GM13976 (cell line): ENCODE measurements at places on chromosomes 5 and 9.
A peak's percentile ranks its signal among the peaks of the same experiment; 100 is the strongest.

DNA sequence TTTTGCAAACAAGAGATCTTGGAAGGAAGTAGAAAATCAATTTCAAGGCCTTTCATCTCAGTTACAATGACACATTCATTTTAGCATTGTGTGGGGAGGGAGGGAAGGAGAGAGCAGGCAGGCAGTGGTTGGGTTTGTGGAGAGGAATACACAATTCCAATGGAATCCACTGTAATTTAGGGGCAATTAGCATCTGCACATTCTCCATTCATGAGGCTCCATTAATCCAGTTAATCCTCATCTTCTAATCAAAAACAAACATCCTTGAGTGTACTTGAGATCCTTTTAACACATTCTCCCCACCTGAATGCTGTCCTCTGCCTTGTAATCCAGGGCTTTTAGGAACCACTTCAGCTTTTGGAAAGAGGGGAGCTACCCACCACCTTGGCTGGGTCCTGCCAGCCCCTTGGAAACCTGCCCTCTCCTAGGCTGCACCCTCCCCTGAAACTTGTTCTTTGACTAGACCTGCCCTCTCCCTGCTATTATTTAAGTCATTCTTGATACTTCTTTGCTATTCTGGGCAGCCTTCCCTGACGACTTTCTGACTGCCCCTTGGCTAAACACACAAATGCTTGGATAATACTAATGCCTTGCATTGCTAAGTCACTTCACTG, 271.2 kb downstream of the SLIT3 start:
- no peak for DNase-seq

DNA sequence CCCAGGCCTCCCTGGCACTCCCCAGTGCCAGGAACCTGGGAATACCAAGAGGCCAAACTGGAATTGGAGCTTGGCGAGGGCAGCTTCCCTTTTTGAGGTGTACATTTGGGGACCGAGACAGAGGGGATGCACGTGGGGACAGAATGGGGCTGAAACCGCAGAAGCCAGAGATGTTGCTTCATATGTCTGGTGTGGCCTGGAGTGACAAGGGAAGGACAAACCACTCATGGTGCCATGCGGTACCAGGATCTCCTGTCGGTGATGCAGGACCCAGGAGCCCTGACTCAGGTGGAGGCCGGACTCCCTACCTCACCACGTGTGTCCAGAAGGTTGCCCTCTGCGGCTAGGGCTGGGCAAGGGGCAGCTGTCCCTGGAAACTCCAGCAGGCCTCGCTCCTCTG, 4.0 kb upstream of the CSF2 start:
- peak; percentile 10 for DNase-seq

GRCh38 chr9:4558371-4558998, 68.2 kb downstream of the SLC1A1 start:
- no peak for DNase-seq

GRCh38 chr5:91293131-91293530, 90.0 kb downstream of the ARRDC3 start:
- DNase-seq = no peak

GRCh38 chr5:8756498-8757084, 789.3 kb downstream of the SEMA5A start:
- peak; percentile 15 for DNase-seq

DNA sequence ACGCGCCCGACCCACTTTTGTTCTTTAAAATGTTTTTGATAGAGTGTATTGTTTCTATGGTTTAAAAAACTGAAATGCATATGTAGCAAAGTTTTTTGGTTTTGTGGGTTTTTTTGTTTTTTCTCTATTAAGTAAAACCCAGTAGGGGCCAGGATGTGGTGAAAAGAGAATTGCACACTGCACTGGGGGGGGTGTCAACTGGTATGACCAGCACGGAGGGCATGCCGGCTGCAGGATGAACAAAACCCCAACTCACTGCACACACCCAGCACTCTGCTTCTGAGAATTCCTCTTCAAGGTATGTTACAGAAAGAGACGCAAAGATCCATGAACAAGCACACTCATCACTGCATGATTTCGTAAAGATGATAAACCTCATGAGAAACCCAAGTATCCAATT, 75.0 kb downstream of the STK10 start:
- no peak for DNase-seq

DNA sequence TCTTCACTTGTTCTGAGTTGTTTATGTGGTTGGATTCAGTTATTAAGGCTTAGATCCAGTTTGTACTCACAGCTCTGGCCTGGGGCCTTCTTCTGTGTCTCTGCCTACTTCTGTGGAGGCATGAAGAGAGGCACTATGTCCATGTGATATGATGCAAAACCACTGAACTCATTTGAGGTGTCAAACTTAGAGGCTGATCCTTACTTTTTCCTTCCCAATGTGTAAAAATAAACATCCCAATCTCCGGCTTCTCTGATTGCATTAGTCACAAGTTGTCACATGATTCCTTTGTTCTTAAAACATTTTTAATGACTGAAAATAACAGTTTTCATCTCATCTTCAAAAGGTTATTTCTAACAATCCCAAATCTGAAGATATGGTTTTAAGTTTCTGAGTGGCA, 276.0 kb upstream of the RGMB start:
- no peak for DNase-seq

- DNase-seq = no peak
Measured at GRCh38 chr5:7827610-7828009, 23.3 kb downstream of the CFAP90 start.

DNA sequence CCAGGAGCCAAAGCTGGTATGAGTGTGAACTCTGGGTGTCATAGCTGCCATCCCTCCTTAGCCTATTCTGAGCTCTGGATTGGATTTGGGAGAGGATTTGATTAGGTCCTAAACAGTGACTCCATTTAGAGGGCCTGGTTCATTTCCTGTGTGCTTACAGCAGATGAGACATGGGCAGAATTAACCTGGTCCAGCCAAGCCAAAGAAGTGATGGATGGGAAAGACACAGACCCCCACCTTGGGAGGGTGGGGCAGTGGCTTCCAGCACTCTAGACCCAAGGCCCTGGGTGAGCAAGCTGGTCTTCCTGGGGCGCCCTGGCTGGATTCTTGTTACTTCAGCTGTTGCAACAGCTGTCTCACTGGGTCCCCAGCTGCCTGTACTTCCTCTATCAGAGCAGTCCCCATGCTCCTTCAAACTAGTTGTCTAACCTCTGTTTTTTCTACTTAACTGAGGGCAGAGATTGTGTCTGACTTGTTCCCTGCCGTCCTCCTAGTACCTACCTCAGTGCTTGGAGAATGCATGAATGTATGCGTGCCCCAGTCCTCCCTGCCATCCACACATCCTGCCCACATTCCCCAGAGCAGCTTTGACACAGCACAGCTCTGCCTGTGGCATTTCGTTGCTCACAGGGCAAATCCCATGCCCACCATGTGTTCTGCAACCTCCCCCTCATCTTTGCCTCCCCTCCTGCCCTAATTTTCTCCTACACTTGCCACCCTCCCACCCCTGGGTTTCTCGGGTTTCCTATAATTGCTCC, 115.9 kb downstream of the RGS3 start:
- no peak for DNase-seq

DNA sequence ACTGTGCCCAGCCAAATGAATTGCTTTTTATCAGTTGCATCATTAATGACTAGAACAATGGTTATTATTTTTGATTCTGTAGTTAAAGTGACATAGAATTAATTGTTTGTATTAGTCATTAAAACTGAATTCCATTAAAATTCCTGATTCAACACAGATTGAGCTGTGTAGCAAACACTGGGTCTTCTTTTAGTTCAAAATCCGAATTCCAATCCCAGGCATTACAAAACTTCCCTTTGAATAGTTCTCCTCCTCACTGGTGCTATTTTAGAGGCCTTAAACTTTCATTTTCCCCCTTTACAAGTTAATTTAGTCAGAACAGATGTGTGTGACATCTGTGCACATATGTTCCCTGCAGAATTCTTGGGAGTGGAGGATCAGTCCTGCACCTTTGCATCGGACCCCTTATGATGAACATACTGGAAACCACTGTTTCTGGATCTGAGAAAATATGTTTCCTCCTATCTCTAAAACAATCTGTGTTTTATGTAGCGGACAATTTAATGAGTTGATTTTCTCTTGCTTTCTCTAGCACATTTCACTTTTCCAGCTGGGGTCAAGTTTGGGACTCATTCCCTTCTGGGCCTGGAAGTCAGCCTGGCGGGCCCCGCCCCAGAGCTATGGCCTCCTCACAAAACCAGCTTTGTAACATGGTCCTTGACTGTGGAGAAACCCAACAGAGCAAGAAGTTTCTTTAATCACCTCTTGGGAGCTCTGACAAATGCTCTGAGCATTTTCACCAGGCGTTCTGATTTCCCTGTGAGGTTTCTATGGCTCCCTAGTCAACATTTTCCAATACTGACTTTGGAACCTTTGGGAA, 87.9 kb upstream of the MAMDC2 start:
- DNase-seq = no peak

DNA sequence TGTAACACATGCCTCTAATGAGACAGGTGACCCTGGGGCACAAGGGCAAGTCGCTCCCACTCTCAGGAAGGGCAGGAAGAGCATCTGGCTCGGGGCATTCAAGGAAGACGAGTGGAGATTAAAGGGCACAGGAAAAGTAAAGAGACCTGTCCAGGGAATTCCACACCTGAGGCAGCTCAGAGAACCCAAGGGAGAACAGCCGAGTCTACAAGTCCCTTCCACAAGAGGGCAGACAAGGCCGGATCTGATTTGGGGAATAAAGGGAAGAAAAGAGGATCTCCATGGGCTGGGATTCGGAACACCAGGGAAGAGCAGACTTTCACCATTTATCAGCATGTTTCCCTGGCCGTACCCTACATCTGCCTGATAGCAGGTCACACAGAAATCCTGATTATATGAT, 28.1 kb downstream of the GPX3 start:
- no peak for DNase-seq

DNA sequence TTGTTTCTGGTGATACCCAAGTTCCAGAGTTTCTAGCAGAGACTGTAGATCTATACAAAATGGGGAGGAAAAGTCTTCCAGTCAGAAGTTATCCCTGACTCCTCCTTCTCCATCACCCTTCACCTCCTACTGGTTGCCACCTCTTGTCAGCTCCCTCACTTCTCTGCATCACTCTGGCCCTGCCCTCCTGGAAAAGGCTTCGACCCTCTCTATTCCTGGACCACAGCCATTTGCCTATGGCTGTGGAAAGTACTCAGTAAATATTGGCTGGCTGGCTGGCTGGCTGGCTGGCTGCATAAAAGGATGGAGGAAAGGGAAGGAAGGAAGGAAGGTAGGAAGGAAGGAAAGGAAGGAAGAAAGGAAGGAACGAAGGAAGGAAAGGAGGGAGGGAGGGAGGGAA, 32.7 kb upstream of the ABCA1 start:
- DNase-seq = no peak

DNA sequence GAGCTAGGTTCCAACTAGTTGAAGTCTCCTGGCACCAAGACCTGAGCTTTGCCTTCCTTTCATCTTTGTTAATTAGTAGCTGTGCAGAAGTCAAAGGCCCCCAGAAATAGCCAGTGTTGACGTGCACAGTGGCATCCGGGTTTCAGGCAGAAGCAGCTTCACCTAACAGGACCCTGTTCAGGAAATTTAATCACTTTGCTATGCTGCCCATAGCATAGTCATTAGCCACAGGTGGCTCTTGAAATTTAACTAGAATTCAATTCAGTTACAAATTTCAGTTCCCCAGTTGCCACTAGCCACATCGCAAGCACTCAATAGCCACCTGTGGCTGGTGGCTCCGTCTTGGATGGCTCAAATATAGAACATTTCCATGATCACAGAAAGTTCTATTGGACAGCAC, 179.1 kb downstream of the GOLPH3 start:
- DNase-seq = no peak

DNA sequence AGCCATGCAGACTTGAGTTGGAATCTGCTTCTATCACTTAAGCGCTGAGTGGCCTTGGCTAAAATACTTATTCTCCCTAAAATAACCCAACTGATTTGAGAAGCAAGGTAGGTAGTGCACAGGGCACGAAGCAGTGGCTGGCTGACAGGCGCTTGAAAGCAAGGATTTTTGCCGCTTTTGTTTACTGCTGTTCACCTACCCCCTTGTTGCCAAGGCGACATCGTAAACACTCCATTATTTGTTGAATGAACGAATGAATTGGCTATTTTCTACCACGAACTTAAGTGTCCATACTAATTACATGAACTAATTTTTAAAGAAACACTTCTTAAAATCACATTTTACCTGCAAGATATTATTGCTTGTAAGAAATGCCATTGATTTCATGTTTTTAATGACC, 98.0 kb downstream of the ANKH start:
- no peak for DNase-seq

DNA sequence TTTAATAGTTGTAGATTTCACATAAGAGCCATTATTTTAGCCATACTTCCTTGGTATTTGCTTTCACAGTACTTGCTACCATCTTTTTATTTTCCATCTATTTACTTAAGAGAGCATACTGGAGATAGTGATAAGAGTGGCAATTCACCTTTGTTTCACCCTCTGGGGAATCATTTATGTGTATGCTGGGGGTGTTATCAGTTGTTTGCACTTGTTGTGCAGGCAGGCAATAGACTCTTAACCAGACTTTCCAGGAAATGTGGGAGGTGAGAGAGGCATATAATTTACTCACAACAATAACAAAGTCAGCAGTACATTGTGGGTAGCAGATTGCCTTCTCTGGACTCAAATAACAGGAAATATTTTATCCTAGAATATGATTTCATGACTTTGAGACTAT, 1018.3 kb downstream of the CDH12 start:
- no peak for DNase-seq

DNA sequence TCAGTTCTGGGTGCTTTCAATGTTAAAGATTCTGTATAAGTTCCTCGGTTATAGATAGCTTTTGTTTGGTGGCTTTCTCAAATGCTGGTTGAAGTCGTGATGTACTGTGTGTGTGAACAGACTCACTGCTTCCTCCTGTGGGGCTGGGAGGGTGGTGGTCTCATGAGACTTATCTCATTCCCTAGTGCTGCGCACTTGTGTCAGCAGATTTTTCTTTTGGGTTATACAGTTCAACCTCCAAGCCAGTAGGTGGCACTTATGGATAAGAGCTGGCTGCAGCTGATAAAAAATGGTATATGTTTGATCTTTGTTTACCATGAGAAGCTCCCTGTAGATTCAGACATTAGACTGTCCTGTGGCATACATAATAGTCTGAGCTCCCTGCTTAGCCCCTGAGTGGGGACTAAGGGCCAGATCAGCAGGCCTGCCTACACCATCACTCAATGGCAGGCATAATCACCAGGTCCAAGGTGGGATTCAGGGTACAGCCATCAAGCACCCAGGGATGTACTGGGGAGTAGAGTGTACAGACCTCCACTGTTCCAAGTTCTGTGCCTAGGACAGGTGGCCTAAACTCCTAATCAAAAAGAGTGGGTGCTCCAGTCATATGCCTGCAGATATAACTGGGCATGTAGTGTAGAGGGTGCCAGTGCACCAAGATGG, 174.2 kb downstream of the OXCT1 start:
- no peak for DNase-seq

DNA sequence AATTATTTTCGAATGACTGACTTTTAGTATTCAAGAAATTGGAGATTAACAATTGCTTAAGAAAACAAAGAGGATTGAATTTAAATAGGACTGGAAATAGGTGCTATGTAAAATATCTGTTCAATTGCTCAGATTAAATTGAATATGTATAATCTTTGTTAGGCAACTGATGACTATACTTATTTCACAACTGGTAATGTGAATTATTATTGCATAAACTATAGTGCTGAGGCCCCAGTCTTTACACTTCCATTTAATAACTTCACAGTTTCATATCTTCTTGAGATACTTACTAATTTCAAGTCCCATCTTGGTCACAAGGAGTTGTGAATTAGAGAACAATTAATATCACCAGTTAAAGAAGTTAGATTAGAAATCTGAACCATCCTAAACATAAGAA, 16.7 kb downstream of the CEP78 start:
- DNase-seq = no peak

GRCh38 chr5:174110310-174110709, 64.8 kb downstream of the NSG2 start:
- no peak for DNase-seq
